CD8-positive, alpha-beta T cell (primary cell): ENCODE measurements at places on chromosomes 5 and 9.

DNA sequence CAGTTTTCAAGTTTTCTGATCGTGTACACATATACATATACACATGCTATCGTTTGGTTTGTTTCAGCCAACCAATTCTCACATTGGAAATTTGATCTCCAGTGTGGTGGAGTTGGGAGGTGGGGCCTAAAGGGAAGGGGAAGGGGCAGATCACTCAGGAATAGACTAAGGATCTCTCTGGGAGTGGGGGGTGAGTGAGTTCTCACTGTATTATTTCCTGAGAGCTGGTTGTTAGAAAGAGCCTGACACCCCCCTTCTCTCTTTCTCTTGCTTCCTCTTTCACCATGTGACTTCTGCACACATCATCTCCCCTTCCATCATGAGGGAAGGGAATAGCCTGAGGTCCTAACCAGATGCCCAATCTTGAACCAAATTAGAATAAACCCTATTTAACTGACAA, 551.7 kb downstream of the MAT2B start:
- DNase-seq, result no peak

DNA sequence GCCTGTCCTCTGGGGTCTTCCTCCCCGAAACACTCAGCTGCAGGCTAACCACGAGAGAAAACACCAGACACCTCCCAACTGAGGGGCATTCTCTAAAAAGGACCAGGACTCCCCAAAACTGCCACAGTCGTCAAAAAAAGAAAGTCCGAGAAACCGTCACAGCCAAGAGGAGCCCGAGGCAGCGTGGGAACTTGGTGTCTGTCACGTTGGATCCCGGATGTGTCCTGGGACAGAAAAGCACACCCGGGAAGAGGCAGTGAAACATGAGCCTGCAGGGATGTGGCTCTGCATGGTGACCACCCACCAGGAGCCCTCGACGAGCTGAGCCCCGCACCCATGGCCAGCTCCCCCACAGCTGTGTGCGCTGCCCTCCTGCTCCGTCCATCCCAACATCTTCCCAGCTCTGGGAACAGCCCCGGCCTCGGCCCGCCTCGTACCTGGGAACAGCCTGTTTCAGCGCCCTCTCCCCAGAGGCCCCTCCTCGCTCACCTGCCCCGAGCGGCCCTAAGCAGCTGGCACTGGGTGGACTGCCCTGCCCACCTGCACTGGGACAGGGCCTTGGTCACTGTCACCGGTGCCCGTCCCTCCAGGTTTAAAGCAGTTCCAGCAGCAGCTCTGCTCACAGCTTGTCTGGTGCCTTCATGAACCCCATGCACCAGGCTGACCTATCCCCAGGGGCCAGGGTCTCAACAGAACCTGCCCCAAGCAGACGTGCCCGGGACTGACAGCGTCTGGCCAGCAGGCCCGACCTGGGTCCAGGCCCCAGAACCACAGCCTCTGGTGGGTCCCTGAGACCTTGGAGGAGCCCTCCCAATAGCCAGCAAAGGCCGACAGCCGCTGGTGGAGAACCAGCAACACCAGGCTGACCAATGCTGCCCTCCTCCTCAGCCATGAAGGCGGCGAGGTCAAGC, 10.9 kb downstream of the SLC12A7 start:
- no peak for DNase-seq

DNA sequence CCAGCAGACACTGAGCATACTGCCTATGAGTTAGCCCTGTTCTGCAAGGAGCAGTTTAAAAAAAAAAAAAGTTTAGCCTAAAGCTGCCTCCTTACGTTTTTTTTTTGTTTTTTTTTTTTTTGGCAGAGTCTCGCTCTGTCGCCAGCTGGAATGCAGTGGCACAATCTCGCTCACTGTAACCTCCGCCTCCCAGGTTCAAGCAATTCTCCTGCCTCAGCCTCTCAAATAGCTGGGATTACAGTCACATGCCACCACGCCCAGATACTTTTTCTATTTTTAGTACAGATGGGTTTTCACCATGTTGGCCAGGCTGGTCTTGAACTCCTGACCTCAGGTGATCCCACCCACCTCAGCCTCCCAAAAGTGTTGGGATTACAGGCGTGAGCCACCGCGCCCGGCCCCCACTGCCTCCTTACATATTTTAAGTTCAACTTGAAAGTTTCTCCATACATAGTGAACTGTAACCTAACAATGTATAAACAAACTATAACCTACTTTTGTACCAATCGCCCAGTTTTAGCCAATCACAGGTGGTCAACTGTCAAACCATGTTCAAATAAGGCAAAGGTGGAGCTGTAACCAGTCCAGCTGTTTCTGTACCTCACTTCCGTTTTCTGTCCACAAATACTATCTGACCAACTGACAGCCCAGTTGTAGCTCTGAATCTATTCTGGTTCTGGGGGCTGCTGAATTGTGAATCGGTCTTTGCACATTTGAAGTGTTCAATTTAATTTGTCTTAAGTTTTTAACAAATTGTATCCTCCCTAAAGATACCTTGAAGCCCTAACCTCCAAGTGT, 17.1 kb downstream of the GKAP1 start:
- DNase-seq, result no peak

DNA sequence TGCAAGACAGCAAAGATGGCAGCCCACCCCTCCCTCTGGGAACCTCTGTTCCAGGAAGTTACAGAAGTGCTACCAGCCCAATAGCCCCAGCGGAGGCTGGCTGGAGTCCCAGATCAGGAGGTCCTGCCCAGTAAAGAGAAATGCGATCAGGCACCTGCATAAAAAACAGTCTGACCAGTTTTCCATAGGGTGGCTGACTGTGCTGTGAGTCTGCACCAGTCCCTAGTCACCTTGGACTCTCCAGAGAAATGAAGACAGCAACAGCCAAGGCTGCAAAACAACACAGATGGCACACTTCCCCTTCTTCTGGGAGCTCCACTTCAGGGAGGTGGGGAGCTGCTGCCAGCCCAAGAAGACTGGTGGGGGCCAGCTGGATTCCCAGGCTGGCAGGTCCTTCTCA, 265.5 kb upstream of the PCSK5 start:
- no peak for DNase-seq

DNA sequence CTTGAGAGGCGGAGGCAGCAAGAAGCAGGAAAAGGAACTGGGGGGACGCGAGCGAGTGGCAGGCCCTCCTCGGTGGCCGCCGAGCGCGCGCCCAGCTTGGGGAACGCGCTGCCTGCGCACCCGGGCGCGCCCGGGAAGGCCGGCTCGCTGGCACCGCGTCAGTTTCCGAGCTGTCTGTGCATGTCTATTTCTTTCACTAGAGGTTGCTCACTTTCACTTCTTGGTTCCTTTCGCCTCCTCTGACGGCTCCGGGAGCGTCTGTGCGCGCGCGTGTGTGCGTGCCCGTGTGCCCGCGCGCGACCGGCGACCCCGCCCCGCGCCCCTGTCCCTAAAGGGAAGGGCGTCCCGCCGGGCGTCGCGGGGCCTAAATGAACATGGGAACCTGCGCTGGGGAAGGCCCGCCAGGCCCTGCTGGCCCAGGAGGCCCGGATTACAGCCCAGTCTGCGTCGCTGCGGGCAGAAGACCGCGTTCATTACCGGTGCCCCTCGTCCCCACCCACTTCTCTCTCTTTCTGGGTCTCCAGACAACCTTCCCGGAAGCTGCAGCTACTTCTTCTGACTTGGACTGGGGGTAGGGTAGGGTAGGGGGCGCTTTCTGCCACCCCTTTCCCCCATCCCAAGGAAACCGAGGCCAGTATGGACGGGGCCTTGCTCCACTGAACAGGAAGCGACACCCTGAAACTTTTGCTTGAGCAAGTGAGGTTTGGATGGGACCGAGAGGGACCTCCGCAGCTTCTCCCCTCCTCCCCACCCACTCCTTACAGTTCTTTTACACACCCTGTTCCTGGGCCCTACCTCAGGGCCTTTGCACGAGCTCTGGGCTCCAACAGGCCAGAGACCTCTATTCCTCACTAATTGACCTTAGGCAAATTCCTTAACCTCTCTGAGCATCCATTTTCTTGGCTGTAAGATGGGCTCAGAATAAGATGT, 205.8 kb upstream of the IER5L start:
- DNase-seq, result peak; percentile 90

GRCh38 chr9:134059188-134059641, 8.6 kb downstream of the BRD3 start:
- no peak for DNase-seq

DNA sequence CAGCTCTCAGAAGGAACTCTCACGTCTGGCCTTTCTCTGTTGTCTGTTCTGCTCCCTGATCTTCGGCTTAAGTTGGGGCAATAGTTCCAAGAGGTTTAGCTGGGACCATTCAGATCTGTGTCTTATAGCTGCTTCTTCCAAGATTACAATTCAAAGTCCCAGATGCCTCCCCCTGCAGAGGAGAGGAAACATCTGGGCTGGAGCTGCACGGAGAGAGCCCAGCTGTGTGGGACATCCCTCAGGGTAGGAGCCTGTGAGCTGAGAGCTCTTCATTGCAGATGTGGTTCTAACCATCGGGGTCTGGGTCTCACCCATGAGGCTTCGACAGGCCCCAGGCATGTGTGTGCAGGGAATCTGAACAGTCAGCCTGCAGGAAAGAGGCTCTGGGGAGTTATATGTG, 9.0 kb upstream of the PHF19 start:
- no peak for DNase-seq

DNA sequence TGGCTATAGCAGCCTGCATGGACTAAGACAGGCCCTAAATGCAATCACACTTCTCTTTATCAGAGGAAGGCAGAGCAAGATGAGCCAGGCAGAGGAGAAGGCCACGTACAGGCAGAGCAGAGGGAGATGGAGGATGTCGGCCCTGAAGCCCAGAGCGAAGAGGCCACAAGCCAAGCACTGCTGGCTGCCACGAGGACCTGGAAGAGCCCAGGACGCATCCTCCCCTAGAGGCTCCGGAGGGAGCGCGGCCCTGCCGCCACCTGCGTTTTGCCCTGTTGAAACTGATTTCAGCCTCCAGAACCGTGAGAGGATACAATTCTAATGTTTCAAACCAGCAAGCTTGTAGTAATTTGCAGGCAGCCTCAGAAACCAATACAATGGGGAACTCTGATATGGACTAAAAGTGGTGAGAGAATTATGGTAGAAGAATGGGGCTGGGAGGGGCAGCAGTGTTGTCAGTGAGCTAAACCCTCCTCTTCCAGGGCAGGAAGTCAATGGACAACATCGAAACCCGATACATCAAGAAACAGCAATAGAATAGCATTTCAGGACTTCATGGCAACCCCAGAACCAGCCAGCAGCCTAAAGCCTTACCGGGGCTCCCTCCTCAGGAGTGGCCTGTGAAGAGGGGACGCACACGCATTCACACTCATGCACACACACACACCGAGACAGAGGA, 32.6 kb downstream of the ADAMTS2 start:
- DNase-seq, result no peak

DNA sequence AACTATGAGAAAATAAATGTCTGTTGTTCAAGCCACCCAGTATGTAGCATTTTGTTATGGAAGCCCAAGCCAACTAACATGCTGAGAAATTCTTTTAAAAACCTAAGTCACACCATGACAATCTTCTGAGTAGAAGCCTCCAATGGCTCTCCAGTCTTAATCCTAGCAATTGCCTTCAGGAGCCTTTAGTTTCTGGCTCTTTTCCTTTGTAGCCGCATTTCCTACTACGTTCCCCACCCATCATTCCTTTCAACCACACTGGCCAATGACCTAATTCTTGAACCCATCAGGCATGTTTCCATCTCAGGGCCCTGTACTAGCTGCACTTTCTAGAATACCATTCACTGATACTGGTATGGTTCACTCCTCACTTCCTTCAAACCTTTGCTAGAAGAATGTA, 2.1 kb upstream of the MRPS30 start:
- no peak for DNase-seq

GRCh38 chr9:82608487-82608886, 454.5 kb downstream of the RASEF start:
- DNase-seq, result no peak

DNA sequence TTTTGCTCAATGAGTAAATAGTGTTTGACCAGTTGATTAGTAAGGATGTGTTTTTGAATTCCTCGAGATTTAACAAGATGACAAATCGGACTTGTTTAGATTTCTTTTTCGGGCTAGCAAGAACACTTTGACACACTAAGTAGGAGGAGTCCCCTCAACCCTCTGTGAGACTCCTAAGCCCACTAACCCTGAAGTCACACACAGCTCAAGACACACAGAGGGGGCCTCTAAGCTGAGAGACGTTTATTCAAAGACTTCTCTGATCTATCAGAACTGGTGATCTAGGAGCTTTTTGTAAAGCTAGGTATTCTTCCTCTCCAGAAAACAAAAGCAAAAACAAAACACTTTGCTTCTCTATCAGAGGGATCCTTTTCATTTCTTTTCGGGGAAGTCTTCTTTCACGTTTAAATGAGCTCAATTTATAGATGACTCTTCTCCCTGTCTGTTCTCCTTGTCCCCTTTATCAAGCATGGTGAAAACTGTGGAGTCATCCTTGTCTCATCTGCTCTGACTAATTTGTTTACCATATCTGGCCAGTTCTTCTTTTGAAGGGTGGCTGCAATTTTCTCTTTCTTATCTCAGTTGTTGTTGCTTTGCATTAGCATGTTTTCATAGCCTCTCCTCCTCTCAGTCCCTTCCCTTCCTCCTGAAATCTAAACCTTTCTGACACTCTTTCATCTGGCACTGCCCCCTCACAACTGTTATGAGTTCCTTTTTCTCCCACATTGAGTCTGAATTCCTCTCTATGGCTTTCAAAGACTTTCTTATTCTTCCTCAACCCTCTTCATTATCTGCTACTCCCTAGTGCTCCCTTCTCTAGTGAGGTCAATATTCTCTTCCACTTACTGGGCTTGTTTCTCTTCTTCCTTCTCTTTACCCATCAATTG, 68.5 kb upstream of the RAI14 start:
- DNase-seq, result no peak

- DNase-seq, result no peak
These were observed 9.6 kb downstream of the ROPN1L start for GRCh38 chr5:10451137-10451824.

- DNase-seq, result no peak
These were observed 208.8 kb upstream of the TARS1 start for GRCh38 chr5:33231935-33232334.

- DNase-seq, result no peak
These were observed 59.5 kb upstream of the ALDH1B1 start for GRCh38 chr9:38333047-38333446.

DNA sequence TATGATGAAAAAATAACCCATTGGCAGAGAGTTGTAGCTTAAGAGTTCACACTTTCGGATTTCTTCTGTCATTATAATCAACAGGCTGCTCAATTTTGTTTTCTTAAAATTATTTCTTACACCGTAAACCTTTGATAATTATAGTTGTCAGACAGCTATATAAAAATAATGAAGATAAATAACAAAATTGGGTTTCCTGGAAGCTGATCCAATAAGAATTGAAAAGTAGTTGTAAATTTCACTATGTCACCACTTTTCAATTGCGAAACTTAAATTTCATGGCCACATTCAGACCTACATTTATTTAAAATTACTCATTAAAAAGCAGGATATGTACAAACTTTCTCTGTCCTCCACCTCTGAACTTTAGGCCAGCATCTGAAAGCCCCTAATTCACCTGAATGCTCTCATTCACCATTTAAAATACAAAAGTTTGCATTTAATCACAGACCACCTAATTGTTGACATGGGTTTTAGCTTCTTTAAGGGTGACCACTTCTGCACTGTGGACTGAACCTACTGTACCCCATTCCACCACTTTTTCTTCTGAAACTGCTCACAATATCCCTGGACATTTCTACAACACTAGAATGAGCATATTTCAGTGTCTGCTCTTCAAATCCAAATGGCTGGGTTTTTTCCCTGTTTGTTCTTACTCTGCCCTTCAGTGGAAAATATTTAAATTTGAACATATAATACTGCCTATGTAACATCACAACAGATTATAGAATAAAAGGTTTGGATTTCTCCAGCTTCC, 680 bp downstream of the SELENOP start:
- no peak for DNase-seq
